Ammon's horn (tissue), 1 donor: ENCODE measurements at places on chromosomes 5 and 9.

DNA sequence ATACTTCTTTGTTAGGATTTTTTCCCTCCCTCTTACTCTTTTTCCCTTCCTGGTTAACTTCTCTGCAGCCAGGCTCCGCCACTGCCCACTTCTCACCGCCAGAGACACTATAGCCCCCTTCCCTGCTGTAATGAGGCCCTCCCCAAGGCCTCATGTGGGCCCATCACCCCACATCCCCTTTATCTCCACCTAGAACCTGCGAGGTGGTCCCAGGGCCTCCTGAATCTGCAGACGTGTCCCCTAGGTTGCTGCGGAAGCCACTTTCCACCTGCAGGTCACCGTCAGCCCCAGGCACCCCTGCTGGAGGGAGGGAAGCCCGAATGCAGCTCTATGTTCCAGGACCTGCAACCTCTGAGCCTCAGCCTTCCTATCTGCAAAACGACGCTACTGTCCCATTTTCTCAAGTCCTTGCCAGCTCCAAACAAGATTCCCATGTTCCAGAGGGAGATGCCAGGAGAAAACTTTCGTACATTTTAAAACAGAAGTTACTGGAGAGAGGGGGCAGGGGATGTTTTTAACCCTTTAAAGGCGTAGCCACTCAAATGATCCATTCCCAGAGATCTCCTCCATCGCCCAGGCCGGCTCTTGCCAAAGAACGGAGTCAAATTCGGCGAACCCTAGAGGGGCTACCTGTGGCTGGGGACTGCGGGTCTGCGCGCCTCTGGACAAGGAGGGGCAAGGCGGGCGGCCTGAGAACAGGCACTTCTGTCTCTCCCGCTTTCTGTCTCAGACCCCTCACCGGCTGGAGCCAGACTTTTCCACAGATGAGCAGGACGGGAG, 929 bp downstream of the SH3PXD2B start:
- DNase-seq: peak; percentile 56

DNA sequence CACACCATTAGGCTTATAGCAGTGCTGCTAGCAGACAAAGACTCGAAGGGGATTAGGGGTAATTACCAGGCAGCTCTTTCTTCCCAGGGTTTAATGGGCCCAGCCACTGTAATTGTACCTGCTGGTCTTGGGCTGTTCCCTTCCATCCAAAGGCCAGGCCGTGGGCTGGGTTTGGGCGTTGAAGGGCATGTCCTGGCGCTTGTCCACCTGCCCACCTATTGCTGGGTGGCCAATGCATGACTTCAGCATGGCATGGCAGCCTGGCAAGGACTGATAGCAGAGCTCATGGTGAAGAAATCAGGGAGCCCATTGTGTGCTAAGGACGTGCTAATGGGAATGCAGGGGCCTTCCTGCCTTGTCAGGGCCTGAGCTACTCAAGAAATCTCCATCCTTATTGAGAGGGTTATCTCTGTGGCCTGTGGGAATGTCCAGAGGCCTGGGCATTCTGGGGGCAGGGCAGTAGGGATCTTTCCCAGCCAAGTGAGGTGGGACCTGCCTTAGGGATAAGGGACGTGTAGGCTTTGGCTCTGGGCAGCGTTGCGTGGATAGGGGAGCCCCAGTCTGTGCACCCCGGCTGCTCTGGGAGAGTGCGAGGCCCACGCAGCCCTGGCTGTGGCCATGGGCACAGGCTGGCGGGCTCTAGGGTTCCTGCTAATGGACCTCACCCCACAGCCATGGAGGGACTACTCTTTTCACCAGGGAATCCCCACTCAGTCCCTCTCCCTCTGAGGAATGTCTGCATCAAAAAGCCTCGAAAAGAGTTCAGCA, 116.1 kb upstream of the PITX1 start:
- DNase-seq: no peak

DNA sequence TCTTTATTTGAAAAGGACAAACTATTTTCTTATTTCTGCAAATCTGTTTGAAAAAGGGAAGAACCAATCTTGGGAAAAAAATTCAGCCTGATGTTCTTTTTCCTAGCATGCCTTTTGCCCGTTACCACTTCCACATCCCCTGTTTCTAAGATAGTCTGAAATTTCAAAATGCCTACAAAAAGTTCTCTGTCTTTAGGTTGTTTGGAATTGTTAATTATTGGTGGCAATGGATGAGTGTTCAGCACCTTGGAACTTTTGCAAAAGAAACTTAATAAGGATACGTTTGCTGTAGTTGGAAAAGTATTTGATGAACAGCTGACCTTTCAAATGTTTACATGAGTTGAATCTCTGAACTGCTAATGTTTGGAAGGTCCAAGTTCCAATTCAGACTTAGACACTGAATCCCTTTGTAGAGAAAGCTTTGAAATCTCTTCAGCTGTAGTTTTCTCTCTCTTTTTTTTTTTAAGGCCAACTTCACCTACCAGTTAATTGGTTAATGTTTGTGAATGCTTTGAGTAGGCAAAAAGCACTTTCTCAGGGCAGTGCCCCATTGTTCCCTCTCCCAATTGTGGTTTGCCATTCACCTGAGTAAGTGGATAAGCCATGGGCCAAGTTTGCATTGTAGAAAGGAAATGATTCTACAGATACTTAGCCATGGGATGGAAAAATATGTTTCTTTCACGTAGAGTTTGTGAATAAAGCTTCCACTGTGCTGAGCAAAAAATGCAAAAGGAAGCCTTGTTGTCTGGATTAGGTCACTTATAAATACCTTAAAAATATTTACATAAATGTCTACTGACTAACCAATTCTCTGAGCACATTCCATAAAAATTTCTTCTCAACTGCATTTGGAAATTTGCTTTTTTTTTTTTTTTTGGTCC, 156.4 kb upstream of the ELL2 start:
- DNase-seq: no peak

GRCh38 chr9:21039302-21039701, 7.9 kb upstream of the HACD4 start:
- DNase-seq: no peak

GRCh38 chr9:20037699-20038098, 248.9 kb upstream of the SLC24A2 start:
- DNase-seq: no peak

DNA sequence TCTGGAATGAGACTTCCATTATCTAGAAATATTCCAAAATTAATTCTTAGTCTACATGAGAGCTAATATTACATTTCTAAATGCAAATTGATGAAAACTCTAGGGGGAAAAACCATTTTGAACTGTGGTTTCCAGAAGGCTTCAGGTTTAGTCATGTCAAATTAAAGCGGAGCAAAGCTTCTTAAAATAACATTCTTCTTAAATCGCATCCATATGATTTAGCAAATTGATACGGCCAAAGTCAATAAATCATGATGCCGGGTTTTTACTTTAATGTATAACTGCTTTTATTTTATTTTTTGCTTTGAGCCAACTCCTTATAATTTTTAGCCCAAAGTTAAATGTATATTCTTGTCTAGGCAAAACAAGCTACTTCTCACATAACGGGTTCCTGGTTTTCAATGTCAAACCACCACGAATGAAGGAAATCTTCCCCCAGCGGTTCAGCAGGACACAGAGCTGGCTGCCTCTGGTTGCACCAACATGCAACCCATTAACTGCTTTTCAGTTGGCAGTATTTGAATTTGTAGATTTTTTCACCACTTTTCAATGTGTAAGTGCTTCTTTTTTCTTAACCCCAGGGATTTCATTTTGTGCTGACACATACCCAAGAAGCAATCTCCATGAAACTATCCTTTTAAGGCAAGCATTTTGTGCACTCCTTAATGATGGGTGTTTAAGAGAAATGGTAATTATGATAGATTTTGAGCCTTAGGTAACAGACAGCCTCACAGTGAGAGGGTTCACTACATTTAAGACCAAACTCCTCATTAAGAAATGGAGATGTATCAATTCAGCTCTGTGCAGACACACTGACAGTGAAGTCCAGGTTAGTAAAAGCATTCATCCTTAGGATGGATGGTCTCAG, 35.5 kb downstream of the EFNA5 start:
- DNase-seq: no peak

GRCh38 chr9:115035841-115036612, 81.9 kb downstream of the TNC start:
- peak; percentile 52 for DNase-seq

DNA sequence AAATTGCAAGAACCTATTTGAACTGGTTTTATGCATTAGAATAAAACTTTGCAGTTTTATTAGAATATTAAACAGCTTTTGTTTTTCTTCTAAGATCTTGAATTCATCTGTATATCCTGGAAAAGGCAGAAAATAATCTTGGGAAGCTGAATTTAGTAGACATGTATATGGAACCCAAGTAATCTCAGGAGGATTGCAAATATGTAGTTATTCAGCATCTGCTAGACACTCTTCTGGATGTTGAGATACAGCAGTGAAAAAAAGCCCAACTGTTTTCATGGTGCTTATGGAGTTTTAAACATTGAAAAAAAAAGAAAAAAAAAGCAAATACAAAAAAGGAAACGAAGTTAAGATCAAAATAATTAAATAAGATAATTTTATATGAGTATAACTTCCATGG, 922.2 kb upstream of the SEMA6A start:
- DNase-seq: no peak

DNA sequence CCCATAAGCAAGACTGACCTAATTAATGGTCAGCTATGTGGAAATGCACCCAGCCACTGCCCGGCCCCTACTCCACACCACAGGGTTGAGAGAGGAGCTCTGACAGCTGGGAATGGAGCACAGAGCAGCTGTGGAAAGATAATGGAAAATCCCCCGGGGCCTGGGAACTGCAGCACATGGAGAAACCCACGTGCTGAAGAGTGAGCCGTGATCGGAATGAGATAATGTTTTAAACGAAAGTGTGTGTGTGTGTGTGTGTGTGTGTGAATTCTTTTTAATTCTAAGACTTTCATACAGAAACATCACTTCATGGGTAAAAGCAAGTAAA, 13.1 kb upstream of the SLC12A7 start:
- no peak for DNase-seq

- no peak for DNase-seq
Measured at GRCh38 chr5:180271221-180271620, 20.7 kb downstream of the MAPK9 start.

GRCh38 chr9:3436629-3437420, 89.0 kb downstream of the RFX3 start:
- no peak for DNase-seq
